Umbilical cord (tissue), 2 donors: ENCODE measurements at places on chromosomes 2 and 18.
A peak's percentile ranks its signal among the peaks of the same experiment; 100 is the strongest.

- no peak for DNase-seq
Observed at GRCh38 chr2:175457895-175458448, 276.5 kb upstream of the ATP5MC3 start.

- no peak for DNase-seq
Observed at GRCh38 chr2:33607905-33608304, 8.8 kb upstream of the FAM98A start.

GRCh38 chr18:7740821-7741220 is 173.7 kb downstream of the PTPRM start:
- DNase-seq, result peak; percentile 75

DNA sequence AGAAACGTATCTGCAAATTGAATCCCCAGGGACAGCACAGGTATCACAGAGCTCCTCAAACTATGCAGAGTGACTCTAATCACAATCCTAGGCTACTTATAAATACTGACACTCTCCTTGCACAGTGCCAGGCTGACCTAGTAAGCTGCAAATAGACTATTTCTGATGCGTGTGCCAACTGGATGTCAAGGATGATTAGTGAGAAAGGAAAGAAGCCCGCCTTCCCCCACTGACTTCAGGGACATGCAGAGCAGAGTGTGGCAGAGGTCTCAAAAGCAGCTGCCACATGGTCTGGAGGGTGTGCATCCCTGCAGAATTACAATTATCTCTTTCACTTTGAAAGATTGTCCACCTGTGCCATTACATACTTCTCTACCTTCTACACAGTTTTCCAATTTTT is 235.6 kb downstream of the CPS1 start:
- DNase-seq, result no peak

DNA sequence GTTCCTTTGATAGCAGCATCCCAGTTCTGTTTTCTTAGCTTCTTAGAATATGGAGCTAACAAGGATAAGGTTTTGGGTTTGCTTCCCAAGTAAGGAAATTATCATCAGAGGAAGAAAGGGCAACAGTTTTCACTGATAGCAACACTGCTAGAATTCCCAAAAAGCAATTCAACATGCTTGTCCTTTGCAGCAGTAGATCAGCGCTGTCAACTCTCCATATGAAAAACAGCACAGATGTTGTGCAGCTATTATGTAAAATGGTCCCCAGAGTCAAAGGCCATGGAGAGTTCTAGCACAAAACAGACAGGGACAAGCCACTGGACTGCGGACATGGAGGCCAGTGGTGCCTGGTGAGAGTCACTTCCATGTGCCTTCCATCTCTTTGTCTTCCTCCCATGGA is 135.9 kb upstream of the RNF152 start:
- DNase-seq, result no peak

DNA sequence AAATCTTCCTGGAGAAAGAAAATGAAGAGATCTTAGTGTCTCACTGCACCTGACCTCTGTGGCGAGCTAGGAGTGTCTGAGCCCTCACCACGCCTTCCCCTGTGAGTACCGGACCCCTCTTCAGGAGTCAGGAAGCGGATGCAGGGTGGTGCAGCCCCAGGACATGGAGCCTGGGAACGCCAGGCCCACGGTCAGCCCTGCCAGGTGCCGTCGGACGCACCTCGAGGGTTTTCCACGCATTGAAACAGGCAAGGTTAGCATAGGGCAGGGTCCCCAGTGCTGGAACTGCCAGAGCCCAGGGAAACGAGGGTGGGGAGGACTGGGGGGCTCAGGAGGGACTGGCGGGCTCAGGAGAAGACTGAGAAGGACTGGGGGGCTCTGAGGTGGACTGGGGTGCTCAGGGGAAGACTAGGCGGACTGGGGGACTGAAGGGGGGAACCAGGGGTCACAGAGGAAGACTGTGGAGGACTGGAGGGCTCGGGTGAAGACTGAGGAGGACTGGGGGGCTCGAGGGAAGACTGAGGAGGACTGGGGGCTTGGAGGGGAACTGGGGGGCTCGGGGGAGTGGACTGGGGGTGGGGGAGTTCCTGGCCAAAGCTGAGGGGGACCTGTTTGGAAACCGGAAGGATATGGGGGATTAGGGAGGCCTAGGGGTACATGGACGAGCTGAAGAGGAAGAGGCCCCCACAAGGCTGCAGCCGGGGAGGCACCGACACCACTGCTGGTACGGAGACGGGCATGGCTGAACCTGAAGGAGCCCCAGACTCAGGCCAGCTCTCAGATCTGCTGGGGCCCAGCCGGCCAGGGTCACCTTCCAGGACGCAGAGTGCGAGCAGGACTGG is 65.2 kb upstream of the SNTG2 start:
- no peak for DNase-seq

- peak; percentile 48 for DNase-seq
Observed at GRCh38 chr2:98869272-98869641, 66.8 kb downstream of the CRACDL start.

GRCh38 chr18:65336411-65336810 is 414.4 kb upstream of the CDH7 start:
- no peak for DNase-seq

- DNase-seq, result no peak
Observed at GRCh38 chr2:168272225-168272624, 24.8 kb upstream of the STK39 start.

- DNase-seq, result no peak
Observed at GRCh38 chr2:56325661-56326345, 142.0 kb downstream of the CCDC85A start.

DNA sequence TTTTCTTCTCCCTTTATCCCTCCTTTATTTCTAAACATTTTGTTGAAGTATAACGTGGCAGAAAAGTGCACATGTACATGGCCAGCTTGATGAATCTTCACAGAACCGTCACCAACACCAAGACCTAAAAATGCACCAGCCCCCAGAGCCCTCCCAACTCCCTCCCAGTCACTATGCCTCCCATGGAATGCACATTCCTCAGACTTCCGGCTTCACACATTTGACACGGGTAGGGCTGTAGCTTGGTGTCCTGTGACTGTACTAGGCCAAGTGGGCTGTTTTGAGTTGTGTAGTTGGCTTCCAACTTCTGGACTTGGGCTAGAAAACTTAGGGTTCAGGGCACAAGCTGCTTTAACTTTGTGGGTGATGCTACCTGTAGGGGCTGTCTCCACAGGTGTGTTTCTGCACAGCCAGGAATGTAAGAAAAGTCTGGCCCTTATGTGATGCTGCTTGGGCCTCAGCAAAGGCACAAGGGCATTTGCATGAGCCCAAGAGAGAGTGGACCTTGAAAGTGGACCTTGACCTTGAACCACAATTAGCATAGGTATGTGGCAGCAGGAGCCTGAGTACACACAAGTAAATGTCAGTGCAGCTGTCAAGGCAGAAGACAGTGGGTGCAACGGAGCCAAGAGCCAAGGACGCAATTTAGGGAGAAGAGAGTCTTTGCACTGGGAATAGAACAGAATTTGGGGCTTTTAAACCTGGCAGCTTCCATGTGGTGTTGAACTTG is 78.4 kb downstream of the SEPTIN10 start:
- no peak for DNase-seq

GRCh38 chr2:192190474-192190873 is 4.3 kb downstream of the TMEFF2 start:
- DNase-seq, result no peak

GRCh38 chr2:3132966-3133365 is 244.7 kb downstream of the EIPR1 start:
- DNase-seq, result no peak

DNA sequence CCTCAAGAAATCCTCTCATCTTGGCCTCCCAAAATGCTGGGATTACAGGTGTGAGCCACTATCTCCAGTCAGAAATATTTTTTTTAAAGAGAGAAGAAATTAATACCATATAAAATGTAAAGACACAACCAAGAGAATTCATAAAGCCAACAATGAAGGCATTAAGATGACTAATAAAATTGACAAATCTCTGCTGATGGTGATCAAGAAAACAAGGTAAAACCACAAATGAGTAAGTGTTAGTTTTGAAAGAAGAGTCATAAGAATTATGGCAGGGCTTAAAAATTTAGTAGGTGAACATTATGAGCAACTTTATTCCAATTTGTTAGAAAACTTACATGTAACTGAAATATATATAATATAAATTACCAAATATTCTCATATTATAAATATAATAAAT is 752.8 kb upstream of the CELF4 start:
- DNase-seq, result no peak

DNA sequence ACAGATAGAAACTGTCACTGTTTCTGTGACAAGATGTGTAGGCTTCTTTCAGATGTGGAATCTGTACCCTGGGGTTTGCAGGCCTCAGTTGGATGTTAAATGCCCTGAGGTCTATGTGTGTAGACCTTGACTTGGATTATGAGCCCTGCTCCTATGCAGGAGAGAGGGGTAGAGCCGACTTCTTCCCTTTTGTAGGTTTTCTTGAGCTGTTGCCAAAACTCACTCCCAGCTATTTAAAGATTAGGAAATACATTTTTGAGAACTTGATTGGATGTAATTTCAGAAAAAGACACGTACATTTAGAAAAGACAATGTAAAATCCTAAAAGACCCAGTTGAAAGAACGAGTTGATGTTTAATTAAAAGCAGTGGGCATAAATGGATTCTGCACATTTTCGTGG is 374.8 kb downstream of the SLC4A3 start:
- DNase-seq, result no peak

DNA sequence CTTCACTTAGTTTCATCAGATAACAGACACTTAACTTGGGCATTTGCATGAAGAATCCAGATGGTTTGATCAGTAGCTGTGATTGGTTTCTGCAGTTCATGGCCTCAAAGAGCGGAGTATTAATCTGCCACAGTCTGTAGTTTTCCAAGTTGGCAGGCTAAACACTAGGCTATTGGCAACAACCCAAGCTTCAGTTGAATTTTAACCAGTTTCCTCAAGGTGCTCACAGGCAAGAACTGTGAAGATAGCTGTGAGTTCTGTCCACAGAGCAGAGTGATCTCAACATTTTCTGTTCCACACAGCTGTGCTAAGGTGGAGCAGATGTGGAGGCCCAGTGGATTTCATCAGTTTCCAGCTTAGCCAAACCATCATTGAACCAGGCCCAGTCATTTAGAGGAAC is 469.5 kb upstream of the LINC00305 start:
- DNase-seq, result no peak

- DNase-seq, result no peak
Observed at GRCh38 chr2:134683561-134684112, 35.2 kb downstream of the TMEM163 start.

DNA sequence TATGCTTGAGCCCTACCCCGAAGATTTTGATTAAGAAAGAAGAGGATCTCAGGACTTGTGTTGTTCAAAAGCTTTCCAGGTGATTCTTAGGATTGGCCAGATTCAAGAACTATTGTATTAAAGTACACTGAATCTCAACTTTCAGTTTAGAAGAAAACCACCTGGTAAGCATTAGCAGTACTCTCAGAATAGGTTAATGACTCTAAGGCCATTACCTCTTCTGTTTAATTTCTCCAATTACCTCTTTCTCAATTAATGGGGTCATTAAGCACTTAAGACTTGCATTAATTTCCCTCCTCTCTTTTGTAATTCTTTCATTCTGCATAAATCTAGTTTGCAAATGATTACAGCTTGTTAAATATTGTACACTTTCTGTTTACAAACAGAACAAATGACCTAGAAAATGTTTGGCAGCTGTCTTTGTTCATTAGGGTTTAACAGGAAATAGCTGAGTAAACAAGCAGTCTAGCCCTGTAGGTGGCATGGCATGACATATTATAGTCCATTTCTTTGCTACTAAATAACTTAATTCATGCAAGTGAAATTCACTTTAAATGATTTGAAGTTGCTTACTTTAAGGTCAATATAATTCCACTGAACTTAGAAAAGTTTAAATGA is 20.4 kb upstream of the TDRD15 start:
- DNase-seq, result no peak

GRCh38 chr2:108079736-108080135 is 93.4 kb downstream of the SLC5A7 start:
- no peak for DNase-seq

DNA sequence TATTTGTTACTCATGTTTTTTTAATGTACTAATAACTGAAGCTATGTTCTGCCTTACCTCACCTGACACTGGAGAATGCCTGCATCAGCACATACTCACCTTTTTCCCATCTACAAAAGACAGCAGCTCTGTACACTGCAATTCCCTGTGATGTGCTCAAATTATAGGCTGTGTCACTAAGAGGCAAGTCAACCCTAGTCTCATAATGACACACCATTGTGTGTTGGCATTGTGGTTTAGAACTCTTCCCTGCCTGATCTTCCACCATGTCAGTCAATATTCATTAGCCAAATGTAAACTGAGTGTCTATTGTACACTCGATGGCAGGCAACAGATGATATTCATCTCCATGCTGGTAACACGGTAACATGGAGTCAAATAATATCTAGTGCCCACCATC is 332.1 kb upstream of the TCF4 start:
- DNase-seq, result peak; percentile 54

GRCh38 chr2:64819774-64820688 is 166.3 kb upstream of the SERTAD2 start:
- no peak for DNase-seq

DNA sequence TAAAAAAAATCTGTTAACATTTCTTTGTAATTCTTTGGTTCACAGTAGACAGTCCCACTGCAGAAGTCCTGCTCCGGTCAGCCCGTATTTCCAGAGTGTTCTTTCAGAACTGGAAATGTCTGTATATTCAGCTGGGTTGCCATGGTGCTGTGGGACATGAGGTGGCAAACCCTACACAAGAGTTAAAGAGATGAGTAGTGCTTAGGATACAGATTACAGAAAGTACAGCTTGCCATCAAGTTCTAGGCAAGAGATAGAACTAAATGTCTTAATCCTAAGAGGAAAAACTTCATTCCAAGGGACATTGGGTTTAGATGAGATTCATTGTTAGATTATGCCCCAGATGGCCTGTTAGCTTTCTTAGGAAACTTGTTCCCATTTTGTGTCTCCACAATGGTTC is 60.1 kb downstream of the FMNL2 start:
- no peak for DNase-seq

DNA sequence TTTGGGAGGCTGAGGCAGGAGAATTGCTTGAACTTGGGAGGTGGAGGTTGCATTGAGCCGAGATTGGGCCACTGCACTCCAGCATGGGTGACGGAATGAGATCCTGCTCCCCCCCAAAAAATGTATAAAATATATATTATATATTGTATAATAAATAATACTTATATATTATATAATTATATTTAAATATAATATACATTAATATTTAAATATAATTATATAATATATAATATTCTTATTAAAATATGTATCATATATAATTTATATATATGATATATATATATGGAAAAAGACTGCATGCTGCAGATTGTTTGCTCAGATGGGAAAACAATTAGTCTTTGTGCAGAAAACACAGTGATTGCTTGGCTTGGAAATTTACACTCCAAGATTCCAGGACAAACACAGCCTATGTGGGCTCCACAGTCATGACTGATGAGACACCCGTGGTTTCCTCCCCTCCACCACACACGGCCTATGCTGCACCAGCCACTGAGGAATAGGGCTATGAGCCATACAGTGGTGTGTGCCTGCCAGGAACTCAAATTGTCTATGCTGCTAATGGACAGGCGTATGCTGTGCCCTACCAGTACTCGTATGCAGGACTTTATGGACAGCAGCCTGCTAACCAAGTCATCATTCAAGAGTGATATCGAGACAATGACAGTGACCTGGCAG is 30.0 kb downstream of the PMAIP1 start:
- DNase-seq, result no peak
